ENCODE measurements at places on chromosomes 13 and 19.
A peak's percentile ranks its signal among the peaks of the same experiment; 100 is the strongest.

GRCh38 chr13:19961489-19961888 lies 3.0 kb downstream of the ZMYM2 start:
- no peak for DNase-seq

- DNase-seq, result no peak
Observed at GRCh38 chr13:50370303-50370950, 355.2 kb downstream of the KCNRG start.

DNA sequence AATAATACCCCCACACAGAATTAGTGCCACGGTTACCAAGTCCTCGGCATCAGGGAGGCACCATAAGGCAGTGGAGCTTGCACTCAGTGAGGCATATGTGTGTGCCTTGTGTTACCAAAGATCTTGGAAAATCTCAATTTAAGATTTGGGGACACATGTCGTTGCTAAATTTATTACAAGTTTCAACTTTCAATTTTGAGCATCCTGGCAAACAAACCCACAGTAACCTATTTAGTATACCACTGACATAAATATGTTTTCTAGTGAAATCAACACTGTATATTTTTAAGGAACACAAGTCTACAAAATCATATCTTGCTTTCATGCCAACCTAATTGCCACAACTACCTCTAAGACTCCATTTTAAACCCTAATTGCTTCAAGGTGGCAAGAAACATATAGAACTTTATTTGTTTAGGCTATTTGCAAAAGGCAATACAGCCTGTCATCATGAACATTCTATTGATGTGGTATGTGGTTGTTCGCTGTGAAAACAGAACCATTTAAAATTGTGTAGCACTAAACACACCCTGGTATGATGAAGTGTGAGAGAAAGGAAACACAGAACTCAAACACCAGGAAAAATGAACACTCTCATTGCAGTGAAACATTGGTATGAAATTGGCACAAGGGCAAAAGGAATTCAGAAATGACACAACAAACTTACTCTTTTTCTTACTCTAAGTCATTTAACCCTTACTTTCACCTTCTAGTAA lies 531.1 kb downstream of the IRS2 start:
- no peak for DNase-seq

- peak; percentile 52 for DNase-seq
Observed at GRCh38 chr13:102839462-102839861, 6.4 kb upstream of the ERCC5 start.

GRCh38 chr13:91401920-91402319 lies 3.5 kb downstream of the GPC5 start:
- DNase-seq, result no peak

DNA sequence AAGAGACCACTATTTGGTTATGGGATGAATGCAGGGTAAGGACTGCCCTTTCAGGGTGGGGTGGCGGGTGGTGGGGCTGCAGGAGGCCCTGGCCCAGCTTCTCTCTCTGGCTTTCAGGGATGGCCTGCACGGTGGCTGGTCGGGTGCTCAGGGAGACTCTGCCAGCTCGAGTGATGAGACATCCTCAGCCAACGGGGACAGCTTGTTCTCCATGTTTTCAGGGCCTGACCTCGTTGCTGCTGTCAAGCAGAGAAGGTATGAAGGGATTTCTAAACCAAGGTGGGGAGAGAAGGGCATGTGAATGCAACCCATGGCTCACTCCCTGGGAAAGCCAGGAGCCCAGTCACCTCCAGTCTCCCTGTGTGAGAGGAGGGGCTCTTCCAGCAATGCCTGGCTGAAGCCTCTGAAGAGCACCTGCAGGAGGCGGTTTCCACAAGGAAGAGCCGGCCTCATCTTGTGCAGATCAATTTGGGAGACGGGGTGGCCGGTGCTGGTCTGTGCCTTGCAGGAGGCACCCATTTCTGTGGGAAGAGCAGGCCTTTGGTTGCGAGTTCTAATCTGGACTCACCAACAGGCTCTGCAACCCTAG lies 16.0 kb upstream of the GPI start:
- DNase-seq, result no peak

DNA sequence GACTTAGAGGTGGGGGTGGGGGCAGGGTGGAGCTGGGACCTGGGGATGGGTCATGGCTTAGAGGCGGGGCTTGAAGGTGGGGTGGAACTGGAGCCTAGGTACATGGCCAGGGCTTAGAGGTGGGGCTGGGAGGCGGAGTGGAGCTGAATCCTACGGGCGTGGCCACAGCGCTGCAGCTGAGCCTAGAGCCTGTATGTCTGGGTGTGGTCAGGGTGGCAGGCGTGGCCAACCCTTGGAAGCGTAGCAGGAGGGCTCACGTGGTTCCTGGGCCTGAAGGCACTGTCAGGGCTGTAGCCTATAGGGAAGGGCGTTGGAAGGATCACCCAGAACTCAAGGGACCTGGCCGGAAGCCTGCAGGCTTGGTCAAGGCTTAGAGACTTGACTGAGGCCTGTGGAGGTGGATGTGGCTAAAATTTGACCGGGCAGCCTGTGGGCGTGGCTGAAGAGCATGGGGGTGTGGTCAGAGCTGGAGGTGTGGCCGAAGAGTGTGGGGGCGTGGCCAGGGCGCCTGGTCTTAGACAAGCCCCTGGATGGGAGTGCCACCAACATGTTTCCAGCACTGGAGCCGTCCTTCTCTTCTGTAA lies 24.3 kb downstream of the COLGALT1 start:
- peak; percentile 99 for DNase-seq

- no peak for DNase-seq
Observed at GRCh38 chr19:49042177-49042576, 1.5 kb upstream of the CGB5 start.

- DNase-seq, result no peak
Observed at GRCh38 chr19:54104998-54105715, 2.5 kb downstream of the NDUFA3 start.

DNA sequence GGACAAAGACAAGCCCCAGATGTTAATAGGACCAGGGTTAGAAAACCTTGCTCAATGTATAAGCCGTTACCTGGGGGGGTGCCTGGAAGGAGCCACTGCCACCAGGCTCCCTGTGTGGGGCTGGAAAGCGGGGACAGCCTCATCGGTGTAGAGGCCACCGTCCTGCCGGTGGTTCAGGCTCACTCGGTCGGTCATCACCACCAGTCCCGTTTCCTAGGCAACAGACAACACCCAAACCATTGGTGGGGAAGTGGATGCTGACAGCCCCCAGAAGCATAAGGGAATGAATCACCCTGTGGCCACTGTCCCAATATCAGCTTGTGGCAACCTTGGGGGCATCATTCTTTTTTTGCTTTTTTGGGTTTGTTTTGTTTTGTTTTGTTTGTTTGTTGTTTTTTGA lies 55.8 kb downstream of the CPAMD8 start:
- no peak for DNase-seq

GRCh38 chr13:98706446-98707110 lies 45.9 kb downstream of the SLC15A1 start:
- DNase-seq, result peak; percentile 58

DNA sequence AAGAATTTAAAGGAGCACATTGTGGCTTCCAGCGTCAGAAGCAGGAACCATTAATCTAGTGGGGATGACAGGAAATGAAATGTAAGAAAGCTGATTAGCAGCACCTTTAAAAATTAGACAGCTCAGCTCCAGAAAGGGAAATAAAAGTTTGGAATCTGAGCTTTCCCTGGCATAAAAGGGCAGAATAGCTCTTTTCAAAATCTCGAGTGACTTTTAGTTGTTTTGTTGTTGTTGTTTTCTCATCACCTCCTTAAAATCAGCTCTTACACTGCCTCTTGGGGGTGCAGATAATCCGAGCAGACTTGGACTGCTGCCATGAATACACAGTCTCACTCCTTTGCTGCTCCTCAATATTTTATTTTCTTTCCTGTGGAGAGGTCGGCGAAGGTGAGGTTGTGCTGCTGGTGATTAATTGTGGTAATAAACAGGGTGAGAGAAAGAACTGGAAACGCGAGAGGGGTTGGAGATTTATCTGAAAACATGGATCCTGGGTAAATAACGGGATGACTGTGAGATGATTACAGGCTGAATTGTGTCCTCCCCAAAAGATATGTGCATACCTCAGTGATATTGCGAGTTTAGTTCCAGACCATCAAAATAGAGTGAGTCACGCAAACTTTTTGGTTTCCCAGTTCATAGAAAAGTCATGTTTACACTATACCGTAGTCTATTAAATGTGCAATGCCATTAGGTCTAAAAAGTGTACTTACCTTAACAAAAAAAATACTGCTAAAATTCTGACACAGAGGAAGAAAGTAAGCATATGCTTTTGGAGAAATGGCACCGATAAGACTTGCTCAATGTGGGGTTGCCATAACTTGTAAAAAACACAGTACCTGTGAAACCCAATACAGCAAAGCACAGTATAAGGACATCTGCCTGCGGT lies 787.7 kb downstream of the UQCRFS1 start:
- peak; percentile 96 for DNase-seq

- no peak for DNase-seq
Observed at GRCh38 chr19:19634516-19635312, 6.7 kb upstream of the LPAR2 start.

DNA sequence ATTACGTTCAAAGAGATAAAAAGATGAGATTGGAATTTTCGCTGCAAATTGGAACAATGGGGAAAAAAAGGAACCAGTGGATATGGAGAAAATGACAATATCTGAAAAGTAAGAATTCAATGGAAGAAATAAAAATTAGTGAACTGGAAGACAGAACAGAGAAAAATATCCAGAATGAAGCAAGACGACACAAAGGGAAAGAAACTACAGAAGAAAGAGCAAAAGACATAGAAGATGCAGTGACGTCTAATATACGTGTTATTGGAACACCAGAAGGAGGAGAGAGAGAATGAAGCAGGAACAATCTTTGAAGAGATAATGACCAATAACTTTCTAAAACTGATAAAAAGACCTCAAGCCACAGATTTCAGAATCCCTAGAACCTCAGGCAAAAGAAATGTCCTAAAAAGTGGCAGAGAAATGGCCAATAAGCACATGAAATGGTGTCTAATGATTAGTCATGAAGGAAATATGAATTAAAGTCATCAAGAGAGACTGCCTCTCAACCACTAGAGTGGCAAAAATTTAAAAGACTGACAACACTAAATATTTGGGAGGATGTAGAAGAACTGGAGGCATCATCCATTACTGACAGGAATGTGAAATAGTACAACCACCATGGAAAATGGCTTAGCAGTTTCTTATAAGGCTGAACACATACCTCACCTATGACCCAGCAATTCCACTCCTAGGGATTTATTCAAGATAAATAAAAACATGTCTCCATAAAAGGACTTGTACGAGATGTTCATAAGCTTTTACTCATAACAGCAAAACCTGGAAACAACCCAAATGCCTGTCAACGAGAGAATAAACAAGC lies 56.5 kb downstream of the GADD45B start:
- peak; percentile 93 for DNase-seq

- no peak for DNase-seq
Observed at GRCh38 chr13:111881700-111882099, 185.2 kb upstream of the SOX1 start.

GRCh38 chr13:50209631-50210030 lies 194.4 kb downstream of the KCNRG start:
- no peak for DNase-seq

- no peak for DNase-seq
Observed at GRCh38 chr19:21092109-21092508, 10.1 kb downstream of the ZNF714 start.

- no peak for DNase-seq
Observed at GRCh38 chr19:27906081-27906480, 1306.9 kb downstream of the UQCRFS1 start.

- peak; percentile 93 for DNase-seq
Observed at GRCh38 chr13:51557875-51558612, 26.2 kb upstream of the WDFY2 start.

GRCh38 chr13:50016444-50016843 lies 1.2 kb downstream of the KCNRG start:
- no peak for DNase-seq

Data from NCI-H226 (cell line).